ENCODE measurements at places on chromosomes 1 and 21.

- DNase-seq, result no peak
Measured at GRCh38 chr1:78281580-78281979, 209.2 kb upstream of the PTGFR start.

- DNase-seq, result no peak
Measured at GRCh38 chr1:204359131-204359473, 627 bp downstream of the PLEKHA6 start.

DNA sequence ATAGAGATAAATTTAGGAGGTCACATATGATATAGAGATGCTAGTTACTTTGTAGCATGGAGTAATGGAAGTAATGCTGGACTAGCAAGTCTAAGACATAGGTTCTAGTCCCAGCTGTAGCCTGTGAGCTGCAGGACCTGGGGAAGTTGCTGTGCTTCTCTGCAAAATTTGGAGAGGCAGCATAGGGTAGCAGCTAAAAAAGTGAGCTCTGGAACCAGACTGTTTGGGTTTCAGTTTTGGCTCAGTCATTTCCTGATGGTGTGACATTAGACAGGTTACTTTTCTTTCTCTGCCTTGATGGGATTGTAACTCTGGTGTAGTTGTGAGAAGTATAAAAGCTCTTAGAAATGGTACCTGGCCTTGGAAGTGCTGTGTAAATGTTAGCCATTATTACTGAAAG lies 3.3 kb downstream of the METTL13 start:
- no peak for DNase-seq

DNA sequence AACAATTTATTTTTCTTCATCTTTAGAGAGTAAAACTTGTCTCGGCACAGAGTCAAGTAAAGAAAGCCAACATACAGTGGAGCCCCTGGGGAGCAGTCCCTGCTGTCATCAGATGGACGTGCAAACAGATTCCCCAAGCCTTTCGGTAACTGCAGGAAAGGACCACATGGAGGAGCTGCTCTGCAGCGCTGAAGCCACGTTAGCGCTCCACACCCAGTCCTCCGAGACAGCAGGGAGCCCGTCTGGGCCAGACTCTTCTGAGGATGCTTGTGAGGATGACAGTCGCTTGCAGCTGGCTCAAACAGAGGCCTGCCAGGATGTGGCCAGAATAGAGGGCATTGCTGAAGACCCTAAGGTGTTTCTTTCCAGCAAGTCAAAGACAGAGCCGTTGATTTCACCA lies 77.1 kb upstream of the SCCPDH start:
- DNase-seq, result no peak

DNA sequence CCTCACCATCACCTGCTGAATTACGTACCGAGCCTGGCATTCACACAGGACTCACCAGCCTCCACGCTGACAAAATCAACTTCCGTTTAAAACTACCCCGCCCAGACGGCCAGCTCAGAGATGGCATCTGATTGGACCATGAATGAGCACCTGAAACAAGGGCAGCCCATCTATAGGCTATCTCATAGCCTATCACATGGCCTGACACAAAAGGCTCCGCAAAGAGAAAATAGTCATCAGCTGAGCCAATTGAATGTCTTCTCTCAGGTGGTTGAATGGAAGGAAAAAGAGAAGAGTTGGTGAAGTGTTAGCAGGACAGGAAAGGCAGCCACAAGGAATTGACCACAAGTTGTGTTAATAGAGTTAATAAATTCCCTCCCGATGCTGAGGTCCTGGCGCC lies 50.6 kb upstream of the ZC3H12A start:
- no peak for DNase-seq

- DNase-seq, result no peak
Measured at GRCh38 chr1:199580300-199580699, 447.2 kb upstream of the NR5A2 start.

GRCh38 chr1:98696077-98696476 lies 34.6 kb downstream of the SNX7 start:
- DNase-seq, result no peak

DNA sequence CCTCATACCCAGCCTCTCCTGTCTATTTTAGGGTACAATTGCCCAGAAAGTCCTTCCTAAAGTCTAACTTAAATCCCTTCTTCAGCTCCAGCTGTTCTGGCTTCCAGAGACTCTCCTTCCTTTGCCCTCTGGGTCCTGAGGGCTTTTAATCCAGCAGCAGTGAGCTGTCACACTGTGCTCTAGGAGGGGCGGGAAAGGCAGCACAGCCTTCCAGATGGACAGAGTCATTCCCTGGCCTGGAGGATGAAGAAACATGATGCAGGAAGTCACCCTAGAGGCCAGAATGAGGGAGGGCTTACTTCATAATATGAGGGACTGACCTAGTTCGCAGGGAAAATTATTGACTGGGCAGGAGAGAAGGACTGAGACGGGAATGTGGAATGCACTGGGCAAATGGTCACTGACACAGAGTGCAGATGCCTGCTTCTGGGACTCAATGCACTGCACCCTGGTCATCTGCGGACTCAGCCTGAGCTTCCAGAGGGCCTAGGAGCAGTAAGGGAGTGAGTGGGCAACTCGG lies 1.3 kb downstream of the SH2D2A start:
- DNase-seq, result no peak

DNA sequence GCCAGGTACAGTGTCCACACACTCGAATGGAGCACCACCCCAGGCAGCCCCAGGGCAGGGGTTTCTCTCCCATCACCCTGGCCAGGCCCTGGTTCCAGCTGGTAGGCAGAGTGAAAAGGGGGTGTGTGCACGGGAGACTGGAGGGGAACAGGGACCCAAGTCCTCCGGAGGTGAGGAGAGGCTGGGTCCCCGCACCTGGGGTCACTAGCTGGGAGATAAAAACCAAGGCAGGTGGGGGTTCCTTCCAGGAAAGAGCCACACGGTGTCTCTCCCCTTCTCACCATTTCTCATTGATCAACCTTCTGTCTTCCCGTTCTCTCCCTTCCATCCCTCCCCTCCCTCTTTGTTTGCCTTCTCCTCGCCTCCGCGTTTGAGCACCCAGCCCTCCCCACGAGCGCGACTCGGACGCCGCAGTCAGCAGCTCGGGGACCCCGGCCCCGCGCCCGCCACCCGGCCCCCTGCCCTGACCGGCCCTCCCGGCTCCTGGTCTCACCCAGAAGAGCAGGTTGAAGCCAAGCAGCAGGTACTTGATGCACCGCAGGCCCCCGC lies 358 bp downstream of the TSPAN2 start:
- no peak for DNase-seq

GRCh38 chr1:162660574-162660973 lies 28.3 kb downstream of the DDR2 start:
- DNase-seq, result no peak

- DNase-seq, result peak; percentile 80
Measured at GRCh38 chr1:8020032-8020431, 6.1 kb downstream of the ERRFI1 start.

- no peak for DNase-seq
Measured at GRCh38 chr1:209807509-209807908, 1.6 kb upstream of the IRF6 start.

DNA sequence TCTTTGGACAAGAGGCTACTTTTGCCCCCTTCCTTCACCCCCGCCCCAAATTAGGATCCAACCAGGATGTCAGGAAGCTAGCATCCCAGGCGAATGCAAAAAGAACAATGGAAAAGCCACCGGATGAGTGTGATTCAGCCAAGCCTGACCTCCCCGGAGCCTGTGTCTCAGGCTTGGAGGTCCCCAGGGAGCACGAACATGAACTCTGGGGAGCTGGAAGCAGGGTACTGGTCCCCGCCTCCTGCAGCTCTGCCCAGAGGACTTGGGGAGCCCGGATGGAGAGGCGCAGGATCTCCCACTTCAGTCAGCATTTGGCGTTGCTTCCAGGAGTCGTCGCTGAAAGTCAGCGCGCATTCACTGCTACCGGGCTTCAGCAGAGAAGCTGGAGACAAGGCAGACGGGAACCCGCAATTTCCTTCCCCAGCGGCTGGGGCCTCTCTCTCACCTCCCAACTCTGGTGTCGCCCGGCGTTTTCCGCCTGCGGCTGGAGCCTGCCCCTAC lies 1.8 kb upstream of the TBX15 start:
- no peak for DNase-seq

GRCh38 chr21:31337996-31338907 lies 5.8 kb downstream of the TIAM1 start:
- DNase-seq, result no peak

DNA sequence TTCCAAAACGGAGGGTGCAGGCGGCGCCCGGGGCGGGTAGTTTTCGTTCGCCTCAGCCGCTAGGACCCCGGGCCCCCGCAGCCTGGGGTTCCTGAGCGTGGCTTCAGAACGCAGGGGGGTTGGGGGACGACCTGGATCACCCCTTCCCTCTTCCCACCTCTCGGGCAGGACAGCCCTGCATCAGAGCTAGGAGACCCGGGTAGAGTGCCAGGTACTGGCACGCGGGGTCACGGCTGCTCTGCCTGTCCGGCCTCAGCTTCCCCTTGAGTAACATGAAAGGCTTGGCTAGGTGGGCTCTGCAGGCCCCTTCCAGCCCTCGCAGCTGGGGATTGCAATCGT lies 484 bp downstream of the DFFB start:
- DNase-seq, result no peak

- DNase-seq, result peak; percentile 41
Measured at GRCh38 chr1:37752583-37753471, 12.1 kb downstream of the EPHA10 start.

DNA sequence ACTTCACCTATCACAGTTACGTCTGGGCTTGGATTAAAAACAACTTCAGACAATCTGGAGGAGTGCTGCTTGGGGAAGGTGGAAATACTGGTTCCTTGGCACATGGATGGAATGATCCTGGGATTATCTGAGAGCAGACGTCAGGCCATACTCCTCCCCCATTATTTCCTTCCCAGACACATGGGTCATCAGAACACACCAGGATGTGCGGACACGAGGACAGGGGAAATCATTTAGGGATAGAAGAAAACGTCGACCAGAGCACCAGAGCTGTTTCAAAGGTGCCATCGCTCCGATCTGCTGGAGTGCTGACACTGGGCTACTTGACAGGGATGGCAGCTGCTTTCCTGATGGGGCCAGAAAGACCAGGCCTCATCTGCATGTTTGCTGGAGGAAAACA lies 31.8 kb upstream of the ANGPTL7 start:
- no peak for DNase-seq

DNA sequence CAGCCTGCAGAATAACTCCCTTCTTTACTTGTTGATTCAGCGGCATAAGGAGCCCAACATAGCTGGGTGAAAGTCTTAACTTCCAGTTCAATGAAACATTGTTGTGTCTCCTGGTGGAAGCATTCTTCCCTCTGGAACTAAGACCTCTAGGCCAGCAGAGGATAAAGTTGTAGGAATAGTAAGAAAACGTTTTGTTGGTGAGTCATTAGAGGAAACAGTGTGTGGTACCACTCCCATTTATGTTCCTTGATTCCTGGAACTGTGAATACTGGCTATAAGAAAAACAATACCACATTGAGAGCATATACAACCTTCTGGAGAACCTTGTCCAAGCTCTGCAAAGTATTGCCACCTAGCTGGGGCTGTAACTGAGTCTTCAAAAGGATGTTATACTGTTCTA lies 737.4 kb upstream of the ZP4 start:
- no peak for DNase-seq

DNA sequence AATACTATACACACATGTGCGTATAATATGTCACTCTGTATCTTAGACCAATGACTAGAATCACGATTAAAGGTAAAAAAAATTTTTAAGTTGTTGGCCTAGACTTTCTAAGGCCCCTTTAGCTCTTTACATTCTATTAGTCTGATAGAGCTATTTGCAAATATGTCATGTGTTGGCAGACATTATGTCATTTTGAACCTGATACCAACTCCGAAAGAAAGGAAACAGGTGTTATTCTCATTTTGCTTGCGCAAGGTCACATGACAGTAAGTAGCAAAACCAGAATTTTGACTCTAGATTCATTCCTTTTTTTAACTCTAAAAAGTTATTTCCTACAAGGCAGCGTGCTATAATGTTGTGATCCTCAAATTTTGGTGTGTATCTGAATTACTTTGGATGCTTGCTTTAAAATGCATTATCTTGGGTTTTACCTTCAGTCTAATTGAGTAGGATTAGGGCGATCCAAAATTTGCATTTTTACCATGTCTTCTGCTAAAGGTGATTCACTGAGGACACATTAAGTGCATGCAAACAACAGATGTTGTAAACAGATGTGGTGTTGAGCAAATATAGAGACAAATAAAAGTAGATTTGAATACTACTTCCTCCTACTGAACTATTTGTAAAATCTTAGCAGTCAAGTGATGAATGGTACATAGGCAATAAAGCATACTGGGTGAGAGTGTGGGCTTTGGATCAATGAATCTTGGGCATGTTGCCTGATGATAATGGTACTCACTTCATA lies 63.5 kb upstream of the KIAA1614 start:
- no peak for DNase-seq

DNA sequence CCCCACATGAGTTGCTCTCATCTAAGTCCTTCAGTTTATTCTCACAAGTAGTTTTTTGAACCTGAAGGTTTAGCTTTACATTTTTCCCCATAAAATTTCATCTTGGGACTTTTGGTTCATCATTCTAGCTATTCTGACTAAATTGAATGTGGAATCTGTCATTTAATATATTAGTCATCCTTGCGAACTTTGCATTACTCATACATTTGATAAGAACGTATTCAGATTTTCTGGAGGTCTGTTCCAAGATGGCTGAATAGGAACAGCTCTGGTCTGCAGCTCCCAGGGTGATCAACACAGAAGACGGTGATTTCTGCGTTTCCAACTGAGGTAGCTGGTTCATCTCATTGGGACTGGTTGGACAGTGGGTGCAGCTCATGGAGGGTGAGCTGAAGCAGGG lies 59.8 kb upstream of the CSF1 start:
- DNase-seq, result no peak

GRCh38 chr1:153058826-153059784 lies 1.8 kb upstream of the SPRR2A start:
- DNase-seq, result no peak

GRCh38 chr1:160629286-160630210 lies 17.3 kb downstream of the SLAMF1 start:
- DNase-seq, result no peak

DNA sequence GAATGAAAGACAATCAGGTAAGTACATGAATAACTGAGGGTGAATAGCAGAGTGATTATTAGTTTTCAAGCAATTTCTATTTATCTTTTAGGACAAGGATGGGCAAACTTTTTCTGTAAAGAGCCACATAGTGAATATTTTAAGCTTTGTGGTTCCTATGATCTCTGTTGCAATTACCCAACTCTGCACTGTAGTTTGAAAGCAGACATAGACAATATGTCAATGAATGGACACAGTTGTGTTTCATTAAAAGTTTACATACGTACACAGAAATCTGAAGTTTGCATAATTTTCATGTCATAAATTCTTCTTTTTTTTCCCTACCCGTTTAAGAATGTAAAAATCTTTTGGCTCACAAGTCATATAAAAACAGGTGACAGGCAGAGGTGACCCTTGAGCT lies 71.4 kb downstream of the ZNF281 start:
- DNase-seq, result no peak

All from ACHN (cell line).